Body of pancreas (tissue), 4 donors: ENCODE measurements at places on chromosomes 12 and 14. TPM values are rescaled to one million over a fixed set of nuclear protein-coding genes. Genes with fewer than 3 reads are reported as not detected.
A peak's percentile ranks its signal among the peaks of the same experiment; 100 is the strongest.

GRCh38 chr12:122878780-122879612 lies 16.9 kb downstream of the VPS37B start:
- no peaks in the 10 kb centered on the region for H3K36me3 ChIP-seq
- H3K4me3 ChIP-seq: no peak overlapping the region
- H3K4me1 ChIP-seq: peaks cover 76% of the 10 kb centered on the region
- no peak for DNase-seq
- H3K27me3 ChIP-seq: no peaks in the 10 kb centered on the region
- no peak overlapping the region for H3K27ac ChIP-seq

- H3K36me3 ChIP-seq: no peaks in the 10 kb centered on the region
- no peaks in the 10 kb centered on the region for H3K4me1 ChIP-seq
- peak; percentile 70 for DNase-seq
- H3K4me3 ChIP-seq: no peak overlapping the region
These were observed 17.4 kb upstream of the B4GALNT3 start for GRCh38 chr12:442235-442884.

- H3K4me1 ChIP-seq: no peaks in the 10 kb centered on the region
- no peak overlapping the region for H3K4me3 ChIP-seq
- no peak overlapping the region for H3K27ac ChIP-seq
- H3K27me3 ChIP-seq: no peaks in the 10 kb centered on the region
- H3K36me3 ChIP-seq: no peaks in the 10 kb centered on the region
These were observed 196.4 kb downstream of the RPAP3 start for GRCh38 chr12:47509398-47509851.

Gene NOS1
- total RNA-seq: 0.78 TPM

GRCh38 chr12:111349748-111350520 lies 19.0 kb downstream of the PHETA1 start:
- H3K27ac ChIP-seq: no peak overlapping the region
- DNase-seq: no peak
- H3K27me3 ChIP-seq: no peaks in the 10 kb centered on the region
- no peaks in the 10 kb centered on the region for H3K36me3 ChIP-seq
- H3K4me3 ChIP-seq: no peak overlapping the region
- no peaks in the 10 kb centered on the region for H3K4me1 ChIP-seq

Gene PTPRR
- 0.78 TPM for total RNA-seq

Gene BCL2L2
- total RNA-seq: 73.2 TPM

GRCh38 chr12:112598626-112599025 lies 179.9 kb downstream of the PTPN11 start:
- no peak for DNase-seq
- no peaks in the 10 kb centered on the region for H3K4me1 ChIP-seq
- no peak overlapping the region for H3K27ac ChIP-seq

- no peaks in the 10 kb centered on the region for H3K36me3 ChIP-seq
- H3K4me1 ChIP-seq: no peaks in the 10 kb centered on the region
- no peak overlapping the region for H3K27ac ChIP-seq
- no peaks in the 10 kb centered on the region for H3K27me3 ChIP-seq
- H3K4me3 ChIP-seq: no peak overlapping the region
These were observed 269.7 kb downstream of the KSR2 start for GRCh38 chr12:117699118-117699517.

DNA sequence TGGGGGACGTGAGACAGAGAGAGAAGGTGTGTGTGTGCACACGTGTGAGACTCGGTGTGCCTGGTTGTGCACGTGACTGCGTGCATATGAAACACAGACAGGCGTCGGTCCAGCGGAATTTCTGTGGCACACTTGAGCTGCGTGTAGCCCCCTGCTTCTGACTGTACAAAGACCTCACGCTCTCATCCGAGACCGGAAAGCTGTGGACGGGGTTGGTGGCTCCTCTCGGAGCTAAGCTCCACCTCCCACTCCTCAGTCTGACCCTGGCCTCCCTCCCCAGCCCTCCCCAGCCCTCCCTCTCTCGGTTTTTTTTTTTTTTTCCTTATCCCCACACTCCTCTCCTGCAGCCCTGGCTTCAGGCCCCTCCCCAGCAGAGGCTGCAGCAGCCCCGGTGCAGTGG lies 8.3 kb upstream of the C14orf180 start:
- no peaks in the 10 kb centered on the region for H3K36me3 ChIP-seq
- no peak overlapping the region for H3K4me3 ChIP-seq
- no peaks in the 10 kb centered on the region for H3K4me1 ChIP-seq
- no peak overlapping the region for H3K27ac ChIP-seq
- H3K27me3 ChIP-seq: no peaks in the 10 kb centered on the region
- DNase-seq: no peak

Gene AQP6
- not detected for total RNA-seq

Gene C12orf60
- 1.8 TPM for total RNA-seq

Gene POTEG
- total RNA-seq: not detected

Gene REP15
- total RNA-seq: 2.0 TPM

GRCh38 chr14:62654641-62655040 lies 390.6 kb downstream of the KCNH5 start:
- DNase-seq: no peak
- no peaks in the 10 kb centered on the region for H3K27me3 ChIP-seq
- no peak overlapping the region for H3K27ac ChIP-seq
- H3K36me3 ChIP-seq: no peaks in the 10 kb centered on the region
- H3K4me1 ChIP-seq: no peaks in the 10 kb centered on the region

DNA sequence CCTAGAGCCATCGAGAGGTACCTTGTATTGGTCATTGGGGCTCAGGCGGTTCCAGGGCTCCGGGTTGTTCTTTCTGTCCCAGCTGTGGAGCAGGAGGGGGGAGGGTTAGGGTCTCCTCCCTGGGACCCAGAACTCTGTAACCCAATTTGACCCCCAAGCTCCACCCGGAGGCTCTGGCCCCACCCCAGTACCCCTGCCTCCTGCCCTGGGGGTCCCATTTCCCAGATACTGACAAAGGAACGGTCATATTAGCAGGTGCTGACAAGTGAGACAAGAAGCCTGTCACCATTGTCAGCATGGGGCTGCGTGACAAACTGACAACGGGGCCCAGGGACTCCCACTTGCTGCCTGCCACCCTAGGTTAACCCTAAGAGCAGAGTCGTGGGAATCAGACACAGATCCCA lies 6.2 kb downstream of the SHMT2 start:
- H3K4me1 ChIP-seq: peaks cover 45% of the 10 kb centered on the region
- no peak overlapping the region for H3K27ac ChIP-seq
- H3K4me3 ChIP-seq: no peak overlapping the region
- H3K27me3 ChIP-seq: no peaks in the 10 kb centered on the region

DNA sequence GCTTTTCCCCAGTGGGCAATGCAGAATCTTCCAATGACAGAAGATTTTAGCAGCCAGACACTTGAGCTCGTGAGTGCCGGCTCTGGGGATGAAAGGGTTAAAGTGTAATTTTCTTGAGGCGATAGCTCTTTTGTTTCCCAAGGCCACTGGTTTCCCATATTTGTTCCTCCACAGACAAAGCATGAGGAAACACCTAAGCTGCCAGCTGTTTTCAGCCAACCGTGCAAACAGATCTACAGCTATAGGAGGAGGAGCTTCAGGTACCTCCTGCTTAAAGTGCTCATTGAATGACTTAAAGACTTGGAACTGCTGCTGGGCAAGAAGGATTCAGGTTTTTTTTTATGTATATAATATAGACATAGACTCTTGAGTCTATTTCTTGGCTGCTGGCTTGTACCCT lies 1311.5 kb downstream of the TMEM121 start:
- H3K4me1 ChIP-seq: peaks cover 3% of the 10 kb centered on the region
- H3K27ac ChIP-seq: no peak overlapping the region
- no peak for DNase-seq
- no peaks in the 10 kb centered on the region for H3K36me3 ChIP-seq
- H3K4me3 ChIP-seq: no peak overlapping the region

- no peaks in the 10 kb centered on the region for H3K36me3 ChIP-seq
- H3K27me3 ChIP-seq: no peaks in the 10 kb centered on the region
- no peak overlapping the region for H3K4me3 ChIP-seq
- no peaks in the 10 kb centered on the region for H3K4me1 ChIP-seq
- no peak overlapping the region for H3K27ac ChIP-seq
- no peak for DNase-seq
These were observed 283.2 kb downstream of the RPAP3 start for GRCh38 chr12:47422611-47423010.

Gene COX8C
- not detected for total RNA-seq

DNA sequence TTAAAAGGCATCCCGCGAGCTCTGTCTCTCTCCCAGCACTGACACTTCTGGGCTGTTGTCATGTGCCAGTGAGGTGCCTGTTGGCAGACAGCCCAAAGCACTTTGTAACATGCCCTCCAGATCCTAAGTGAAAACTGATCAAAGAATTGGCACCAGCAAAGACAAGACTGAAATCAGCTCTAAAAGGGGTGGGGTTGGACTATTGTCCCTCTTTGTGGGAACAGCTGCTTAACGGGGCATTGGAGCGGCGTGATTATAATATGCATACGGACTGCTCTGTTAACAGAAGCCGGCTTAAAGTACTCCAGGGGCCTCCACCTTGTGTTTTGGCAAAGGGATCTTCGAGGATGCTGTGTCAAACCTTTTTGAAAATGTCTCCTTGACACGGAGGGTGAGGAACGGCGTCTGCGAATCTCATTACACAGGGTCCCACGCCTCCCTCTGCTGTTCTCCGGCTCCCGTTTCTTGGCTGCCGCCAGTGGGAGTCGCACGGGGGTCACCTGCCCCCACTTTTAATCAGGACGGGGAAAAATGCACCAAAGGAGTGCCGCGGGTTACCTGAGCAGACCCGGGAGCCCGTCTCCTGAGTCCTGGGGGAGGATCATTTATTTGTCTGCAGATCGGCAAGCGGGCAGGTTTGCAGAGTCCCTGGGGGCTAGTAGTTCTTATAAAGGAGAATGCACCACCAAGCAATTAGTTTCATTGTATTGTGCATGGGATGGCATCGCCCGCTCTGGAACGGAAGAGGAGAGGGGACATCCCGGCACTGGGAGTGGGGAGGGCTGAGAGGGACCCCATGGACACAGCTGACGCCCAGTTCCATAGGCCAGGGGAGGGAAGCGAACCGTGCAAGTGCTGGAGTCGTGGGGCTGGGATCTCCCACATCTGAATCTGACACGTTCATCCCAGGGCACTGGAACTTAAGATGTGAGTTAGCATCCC lies 44.3 kb downstream of the SPRING1 start:
- peak; percentile 64 for DNase-seq
- H3K4me1 ChIP-seq: peaks cover 36% of the 10 kb centered on the region
- H3K4me3 ChIP-seq: no peak overlapping the region

GRCh38 chr14:68681256-68682011 lies 111.4 kb downstream of the ZFP36L1 start:
- no peak for DNase-seq
- peak overlapping the region; percentile 78 for H3K27ac ChIP-seq
- peaks cover 62% of the 10 kb centered on the region for H3K4me1 ChIP-seq

DNA sequence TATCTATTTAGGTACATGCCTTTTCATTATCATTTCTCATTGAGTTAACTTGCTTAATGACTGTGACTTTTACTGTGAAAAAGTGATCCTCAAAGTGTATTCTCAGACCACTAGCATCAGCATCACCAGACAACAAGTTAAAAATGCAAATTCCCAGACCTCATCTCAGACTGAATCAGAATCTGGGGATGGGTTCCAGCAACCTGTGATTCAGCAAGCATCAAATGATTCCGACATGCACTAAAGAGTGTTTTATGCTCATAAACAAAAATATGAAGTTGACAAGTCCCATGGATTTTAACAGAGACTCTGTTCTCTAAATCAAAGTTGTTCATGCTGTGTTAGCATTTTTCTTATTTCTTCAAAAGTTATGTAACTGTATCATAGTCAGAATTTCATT lies 130.6 kb downstream of the BCAT1 start:
- H3K4me1 ChIP-seq: peaks cover 3% of the 10 kb centered on the region
- H3K27ac ChIP-seq: no peak overlapping the region
- H3K4me3 ChIP-seq: no peak overlapping the region
- no peak for DNase-seq

GRCh38 chr12:2299206-2299605 lies 246.4 kb downstream of the CACNA1C start:
- DNase-seq: no peak
- H3K36me3 ChIP-seq: no peaks in the 10 kb centered on the region
- H3K27me3 ChIP-seq: no peaks in the 10 kb centered on the region
- H3K4me3 ChIP-seq: no peak overlapping the region

Gene TAS2R43
- 8.6 TPM for total RNA-seq

DNA sequence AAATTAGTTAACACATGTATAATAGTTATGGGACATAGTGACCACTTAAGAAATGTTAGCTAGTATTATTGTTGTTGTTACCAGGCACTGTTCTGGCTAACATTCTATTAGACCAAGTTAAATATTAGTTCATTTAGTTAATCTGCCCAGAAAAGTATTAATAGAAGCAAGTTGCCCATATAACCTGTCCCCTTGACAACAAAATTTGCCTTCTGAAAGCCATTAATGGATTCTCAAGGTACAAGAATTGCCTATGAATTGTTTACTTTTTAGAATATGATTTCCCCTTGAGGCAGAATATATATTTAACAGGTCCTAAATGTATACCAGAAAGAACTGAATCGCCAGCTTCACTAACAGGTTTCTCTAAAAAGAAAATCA lies 167.3 kb upstream of the TMCC3 start:
- H3K4me1 ChIP-seq: no peaks in the 10 kb centered on the region
- no peaks in the 10 kb centered on the region for H3K36me3 ChIP-seq
- H3K27me3 ChIP-seq: no peaks in the 10 kb centered on the region

Gene FIGNL2
- total RNA-seq: 0.33 TPM

Gene DDX47
- 59.7 TPM for total RNA-seq

GRCh38 chr12:68963856-68964745 lies 31.1 kb upstream of the CPM start:
- no peak for DNase-seq
- no peak overlapping the region for H3K4me3 ChIP-seq
- H3K27ac ChIP-seq: no peak overlapping the region
- H3K36me3 ChIP-seq: no peaks in the 10 kb centered on the region
- no peaks in the 10 kb centered on the region for H3K4me1 ChIP-seq
- H3K27me3 ChIP-seq: no peaks in the 10 kb centered on the region

Gene KRT74
- not detected for total RNA-seq

Gene RIMBP2
- 27.4 TPM for total RNA-seq

GRCh38 chr14:53851394-53852090 lies 105.1 kb downstream of the BMP4 start:
- H3K27ac ChIP-seq: no peak overlapping the region
- no peak overlapping the region for H3K4me3 ChIP-seq
- H3K4me1 ChIP-seq: no peaks in the 10 kb centered on the region
- no peaks in the 10 kb centered on the region for H3K36me3 ChIP-seq

GRCh38 chr12:57614178-57614947 lies 3.1 kb downstream of the ARHGEF25 start:
- peaks cover 2% of the 10 kb centered on the region for H3K27me3 ChIP-seq
- H3K4me3 ChIP-seq: no peak overlapping the region
- no peak for DNase-seq
- peaks cover 23% of the 10 kb centered on the region for H3K4me1 ChIP-seq
